ENCODE measurements at places on chromosomes 6 and 20.

- no peak for DNase-seq
Observed at GRCh38 chr6:108651340-108652227, 90.9 kb downstream of the FOXO3 start.

DNA sequence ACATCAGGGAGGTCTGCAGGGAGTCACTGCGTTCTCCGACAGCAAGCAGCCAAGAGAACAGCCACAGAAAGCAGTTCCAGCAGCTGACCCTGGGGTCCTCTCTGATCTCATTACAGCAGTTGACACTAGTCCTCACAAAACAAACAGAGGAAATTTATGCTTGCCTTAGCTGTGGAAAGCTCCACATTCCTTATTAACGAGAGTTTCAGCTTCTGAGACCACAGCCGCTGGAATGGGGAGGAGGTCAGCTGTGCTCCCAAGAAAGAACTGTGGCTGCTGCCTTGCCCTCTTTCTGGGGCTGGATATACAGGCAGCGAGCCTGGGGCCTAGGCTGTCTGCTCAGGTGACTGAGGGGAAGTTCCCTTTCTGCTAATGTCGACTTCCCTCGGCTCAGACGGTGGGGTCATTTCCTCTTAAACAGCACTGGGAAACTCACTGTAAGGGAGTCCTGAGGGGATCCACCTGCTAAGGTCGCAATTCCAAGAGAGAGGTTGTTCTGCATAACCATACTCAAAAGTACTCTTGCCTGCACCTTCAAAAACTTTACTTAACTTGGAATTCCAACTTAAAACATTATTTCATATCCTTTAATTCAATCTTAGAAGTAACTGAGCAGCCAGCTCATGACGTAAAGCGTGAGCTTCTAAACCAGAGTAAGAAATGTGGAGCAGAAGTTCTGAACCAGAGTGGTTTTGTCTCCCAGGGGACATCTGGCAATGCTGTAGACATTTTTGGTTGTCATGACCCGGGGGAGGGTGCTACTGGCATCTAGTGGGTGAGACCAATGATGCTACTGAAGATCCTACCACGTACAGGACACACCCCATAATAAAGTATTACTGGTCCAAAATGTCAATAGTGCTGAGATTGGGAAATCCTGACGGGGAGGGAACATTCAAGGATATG lies 80.3 kb downstream of the BACH2 start:
- DNase-seq: peak; percentile 26

DNA sequence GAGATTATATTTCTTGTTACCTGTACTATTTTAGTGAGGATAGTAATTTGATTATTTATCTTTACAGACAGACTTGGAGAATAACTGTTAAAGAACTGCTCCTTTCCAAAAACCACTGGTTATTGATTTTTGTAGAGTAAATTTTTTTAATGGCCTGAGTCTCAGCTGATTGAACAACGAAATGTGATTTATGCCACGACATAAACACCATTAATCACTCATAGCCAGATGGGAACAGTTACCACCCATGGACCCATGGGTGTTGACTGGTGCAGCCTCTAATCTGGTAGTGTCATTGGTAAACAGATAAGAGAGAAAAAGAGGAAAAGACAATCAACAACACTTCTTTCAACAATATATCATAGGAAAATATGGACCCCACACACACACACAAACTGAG lies 101.4 kb upstream of the BEND6 start:
- DNase-seq: no peak

GRCh38 chr20:1938464-1939269 lies 43.5 kb downstream of the SIRPA start:
- DNase-seq: no peak

DNA sequence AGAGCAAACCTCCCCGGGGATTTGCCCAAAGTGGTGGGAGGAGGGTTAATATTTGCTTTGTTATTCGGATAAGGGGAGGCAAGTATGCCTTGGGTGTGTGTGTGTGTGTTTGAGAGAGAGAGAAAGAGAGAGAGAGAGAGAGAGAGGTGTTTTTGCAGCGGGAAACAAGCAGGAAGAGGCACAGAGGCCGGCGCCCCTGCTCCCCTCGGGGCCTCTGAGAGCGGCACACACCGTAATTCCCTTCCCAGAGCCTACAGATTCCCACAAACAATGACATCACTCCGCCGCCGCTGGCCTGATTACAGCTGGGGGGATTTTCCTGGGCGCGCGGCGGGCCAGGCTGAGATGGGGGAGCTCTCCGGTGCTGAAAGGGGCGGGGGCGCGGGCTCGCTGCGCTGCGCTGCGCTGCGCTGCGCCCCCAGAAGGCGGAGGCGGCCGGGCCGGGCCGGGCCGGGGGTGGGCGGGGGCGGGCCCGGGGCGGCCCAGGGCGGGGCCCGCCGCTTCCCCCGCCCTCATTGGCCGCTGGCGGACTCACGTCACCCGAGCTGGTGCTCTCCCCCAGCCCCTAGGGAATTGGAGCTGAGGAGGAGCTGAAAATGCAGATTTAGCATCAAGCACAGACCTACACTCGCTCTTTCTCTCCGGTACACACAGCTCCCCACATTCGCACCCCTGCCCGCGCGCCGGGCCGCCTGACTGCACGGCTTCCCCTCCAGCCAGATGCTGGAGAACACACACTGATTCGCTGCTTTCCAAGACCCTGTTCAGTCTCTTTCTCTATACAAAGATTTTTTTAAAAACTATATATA lies at the start of gene PCSK2:
TSS of gene PCSK2 (plus strand) at position 631 of the 809 bp plus-strand sequence. CDS start 266 bp downstream, outside the sequence.
- no peak for DNase-seq

GRCh38 chr20:35726842-35727711 lies 15.0 kb downstream of the RBM39 start:
- DNase-seq: no peak

DNA sequence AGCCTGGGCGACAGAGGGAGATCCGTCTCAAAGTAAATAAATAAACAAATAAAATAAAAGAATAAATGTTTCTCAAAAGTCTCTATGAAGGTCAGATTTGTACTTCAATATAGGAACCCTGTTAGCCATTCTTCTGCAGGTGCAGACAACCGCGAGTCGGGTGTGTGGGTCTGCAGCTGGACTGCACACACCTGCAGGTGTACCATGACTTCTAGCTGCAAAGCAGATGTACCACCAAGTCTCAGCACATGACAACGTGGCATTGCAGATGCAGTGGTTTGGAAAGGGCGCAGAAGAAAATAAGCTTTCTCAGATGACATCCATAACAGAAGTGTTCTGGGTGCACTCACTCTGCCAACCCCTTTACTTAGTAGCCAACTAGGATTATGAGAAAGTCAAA lies 239.7 kb downstream of the ATXN1 start:
- no peak for DNase-seq

- no peak for DNase-seq
Observed at GRCh38 chr6:134663356-134663755, 286.5 kb downstream of the ALDH8A1 start.

DNA sequence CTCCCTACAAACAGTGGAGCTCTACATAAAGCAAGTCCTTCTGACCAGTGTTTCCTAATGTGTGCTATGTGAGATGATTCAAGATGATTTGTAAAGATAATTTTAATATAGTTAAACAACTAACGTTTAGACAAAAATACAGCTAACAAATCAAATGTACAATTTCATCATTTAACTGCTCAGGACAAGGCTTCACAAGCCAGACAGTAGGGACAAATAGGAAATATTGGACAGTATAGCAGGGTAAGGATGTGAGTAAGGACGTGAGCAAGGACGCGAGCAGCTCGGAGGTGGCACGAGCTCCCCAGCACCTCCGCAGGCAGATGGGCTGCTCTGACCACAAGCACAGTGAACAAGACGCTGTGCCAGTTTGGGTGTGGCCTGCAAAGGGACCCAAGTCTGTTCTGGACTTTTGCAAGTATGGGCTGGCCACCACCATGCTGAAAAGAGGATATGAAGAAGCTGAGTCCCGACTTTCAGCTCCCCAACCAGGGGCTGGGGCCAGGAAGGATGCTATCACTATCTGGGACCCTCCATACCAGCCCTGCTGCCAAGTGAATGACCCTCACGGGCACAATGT lies 14.5 kb downstream of the DIDO1 start:
- no peak for DNase-seq

GRCh38 chr6:25346064-25346463 lies 66.9 kb downstream of the CARMIL1 start:
- no peak for DNase-seq

DNA sequence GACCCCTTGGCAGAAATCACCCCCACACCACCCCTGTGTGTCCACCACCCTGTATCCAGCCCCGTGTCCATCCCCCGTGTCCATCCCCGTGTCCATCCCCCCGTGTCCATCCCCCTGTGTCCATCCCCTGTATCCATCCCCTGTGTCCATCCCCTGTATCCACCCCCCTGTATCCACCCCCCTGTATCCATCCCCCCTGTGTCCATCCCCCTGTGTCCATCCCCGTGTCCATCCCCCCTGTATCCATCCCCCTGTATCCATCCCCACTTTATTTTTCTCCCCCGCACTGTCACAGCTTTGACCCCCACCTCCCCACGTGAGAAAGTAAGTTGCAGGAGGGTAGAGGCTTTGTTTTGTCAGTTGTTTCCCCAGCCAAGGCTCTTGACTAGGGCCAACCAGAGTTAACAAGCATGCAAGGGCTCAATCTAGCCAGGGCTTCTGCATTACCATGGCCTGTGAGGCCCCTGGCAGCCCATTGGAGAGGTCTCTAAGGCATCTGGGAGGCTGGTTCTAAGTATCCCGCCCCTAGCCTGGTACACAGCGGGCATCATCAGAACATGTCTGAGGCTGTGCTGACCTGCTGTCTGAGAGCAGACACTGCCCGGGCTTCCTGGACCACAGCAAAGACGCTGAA lies 18.1 kb upstream of the SIRPA start:
- peak; percentile 3 for DNase-seq

- DNase-seq: no peak
Observed at GRCh38 chr6:17881085-17881858, 106.2 kb downstream of the KIF13A start.

- DNase-seq: no peak
Observed at GRCh38 chr20:13404293-13404692, 183.2 kb downstream of the ISM1 start.

Measured in T-helper 9 cell (primary cell).